ENCODE measurements at places on chromosomes 7 and 10.

GRCh38 chr10:123257904-123258456 lies 103.8 kb downstream of the BUB3 start:
- DNase-seq = no peak

- no peak for DNase-seq
Observed at GRCh38 chr10:86043236-86043635, 323.4 kb downstream of the GRID1 start.

GRCh38 chr7:36951257-36951697 lies 227.0 kb upstream of the AOAH start:
- DNase-seq = no peak

DNA sequence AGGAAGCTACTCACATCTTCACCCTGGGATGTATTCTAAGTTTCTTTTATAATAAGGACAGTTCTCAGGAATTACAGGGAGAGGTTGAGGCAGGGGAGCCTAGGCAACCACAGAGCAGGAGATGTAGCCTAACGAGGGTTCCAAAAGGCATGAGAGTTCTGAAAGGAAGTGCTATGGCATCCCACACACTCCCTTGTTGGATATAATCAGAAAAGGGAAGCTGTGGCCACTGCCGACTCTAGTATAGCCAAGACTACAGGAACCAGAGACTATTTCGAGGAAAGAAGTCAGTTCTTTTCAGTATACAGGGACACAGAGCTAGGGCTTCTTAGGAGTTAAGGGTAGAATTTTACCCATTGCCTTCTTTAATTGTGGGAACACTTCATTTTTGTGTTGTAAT lies 11.0 kb downstream of the PRR15 start:
- DNase-seq = no peak

- DNase-seq = no peak
Observed at GRCh38 chr10:60853107-60853506, 74.8 kb downstream of the CDK1 start.

DNA sequence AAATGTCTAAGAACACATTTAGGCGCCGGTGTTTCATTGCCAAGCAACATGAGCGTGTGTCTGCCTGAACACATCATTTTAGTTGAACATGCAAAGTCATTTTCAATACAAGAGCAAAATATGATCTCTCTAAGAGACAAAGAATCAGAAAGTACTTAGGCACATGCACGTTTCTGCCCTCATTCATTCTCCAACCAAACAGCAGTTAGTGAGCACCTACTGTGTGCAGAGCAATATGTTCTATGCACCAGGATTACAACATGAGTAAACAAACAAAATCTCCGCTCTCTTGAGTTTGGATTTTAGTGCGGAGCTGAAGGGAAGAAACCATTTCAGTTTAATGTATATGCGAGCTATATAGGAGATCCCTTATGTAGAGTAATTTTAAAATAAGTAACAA lies 71.6 kb upstream of the KLF6 start:
- DNase-seq = no peak

GRCh38 chr7:84194484-84195271 lies at the start of gene SEMA3A:
Gene SEMA3A (minus strand): TSS chr7:84194789. CDS start chr7:84194586, 203 bp downstream.
- DNase-seq = peak; percentile 86

DNA sequence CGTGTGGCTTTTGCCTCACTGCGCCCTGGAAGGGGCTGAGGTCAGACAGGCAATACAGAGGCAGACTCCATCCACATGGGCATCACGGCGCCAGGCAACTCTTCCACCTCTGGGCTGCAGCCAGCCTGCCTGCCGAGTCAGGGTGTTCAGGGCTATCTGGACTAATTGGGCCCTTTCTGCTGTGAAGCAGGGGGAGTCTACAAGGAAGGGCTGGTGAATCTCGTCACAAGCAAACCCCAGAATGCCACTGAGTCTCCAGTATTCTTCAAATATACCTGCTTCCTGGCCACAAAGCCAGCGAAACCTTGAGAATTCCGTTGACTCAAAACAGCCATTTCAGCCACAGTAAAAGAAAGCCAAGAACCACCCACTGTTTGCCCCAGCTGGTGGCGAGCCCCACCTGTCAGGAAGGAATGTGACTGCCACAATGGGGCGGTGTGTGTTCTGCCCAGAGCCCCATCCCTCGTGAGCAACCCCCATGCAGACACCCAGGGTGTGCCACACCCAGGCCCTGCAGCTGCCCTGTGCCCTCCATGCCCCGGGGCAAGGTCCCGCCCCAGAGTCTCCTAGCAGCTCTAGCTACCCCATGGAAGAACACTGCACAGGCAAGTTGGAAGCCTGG lies 117.3 kb downstream of the FAM53B start:
- DNase-seq = no peak

- DNase-seq = no peak
Observed at GRCh38 chr10:59781511-59781910, 28.3 kb upstream of the MRLN start.

DNA sequence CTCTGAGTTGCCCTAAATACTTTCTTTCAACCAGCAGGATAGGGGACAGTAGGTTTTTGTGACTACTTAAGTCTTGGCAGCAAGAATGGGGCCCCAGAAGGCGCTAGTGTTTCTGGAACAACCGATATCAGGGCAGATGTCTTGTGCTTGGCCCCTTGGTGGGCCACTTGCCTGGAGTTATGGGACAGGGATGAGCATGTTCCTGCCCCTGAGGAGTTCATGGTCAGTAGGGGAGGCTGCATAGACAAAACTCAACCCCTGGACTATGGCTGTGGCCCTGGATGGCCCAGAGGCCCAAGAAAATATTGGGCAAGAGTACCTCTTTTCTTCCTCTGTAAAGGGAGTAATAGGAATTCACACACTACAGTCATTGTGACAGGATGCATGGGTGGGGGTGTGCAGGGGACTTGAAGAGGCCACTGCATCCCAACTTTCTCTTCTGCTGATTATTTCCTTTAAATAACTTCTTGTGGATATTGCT lies 57.7 kb upstream of the IGFBP3 start:
- DNase-seq = peak; percentile 13

GRCh38 chr7:77649716-77650349 lies 46.4 kb upstream of the RSBN1L start:
- no peak for DNase-seq

DNA sequence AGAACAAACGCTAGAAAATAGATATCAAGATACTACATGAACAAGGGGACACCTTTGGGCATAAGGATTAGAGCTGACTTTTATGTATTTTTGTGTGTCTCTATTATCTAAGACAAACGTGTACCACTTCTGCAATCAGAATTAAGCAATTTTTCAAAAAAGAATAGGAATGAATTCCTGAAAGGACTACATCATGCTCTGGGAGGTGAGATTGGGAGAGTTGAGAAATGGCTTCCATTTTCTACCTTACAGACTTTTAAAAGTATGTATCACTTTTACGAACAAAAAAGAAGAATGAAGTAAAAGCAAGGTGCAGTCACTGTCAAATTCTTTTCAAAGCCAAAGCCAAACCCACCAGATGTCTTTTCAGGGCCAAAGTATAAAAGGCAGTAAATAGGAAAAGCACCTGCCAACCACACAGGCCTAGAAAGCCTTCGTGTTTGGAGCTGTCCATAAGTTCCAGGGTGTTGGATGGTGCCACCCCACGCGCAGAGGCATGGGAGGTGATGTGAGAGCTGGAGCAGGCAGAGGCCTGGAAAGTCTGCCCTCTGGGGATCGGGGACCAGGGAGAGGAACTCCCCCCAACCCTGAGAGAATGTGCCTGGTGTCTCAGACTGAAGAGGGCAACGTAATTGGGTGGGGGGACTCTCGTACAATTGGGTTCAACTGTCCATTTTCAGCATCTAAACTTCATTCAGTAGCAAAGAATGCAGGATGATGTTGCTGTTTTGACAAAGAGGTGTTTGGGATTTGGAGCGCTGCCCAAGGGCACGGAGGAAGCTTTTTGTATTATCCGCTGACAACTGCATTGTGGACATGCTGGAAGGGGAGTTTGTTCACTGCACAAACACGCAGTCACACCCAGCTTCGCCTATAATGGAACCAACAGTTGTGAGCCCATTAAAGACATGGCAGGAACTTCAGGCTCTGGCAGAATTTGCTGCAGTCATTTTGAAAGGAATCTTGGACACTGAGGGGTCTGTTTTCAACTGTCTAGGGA lies 17.6 kb upstream of the CTBP2 start:
- no peak for DNase-seq

DNA sequence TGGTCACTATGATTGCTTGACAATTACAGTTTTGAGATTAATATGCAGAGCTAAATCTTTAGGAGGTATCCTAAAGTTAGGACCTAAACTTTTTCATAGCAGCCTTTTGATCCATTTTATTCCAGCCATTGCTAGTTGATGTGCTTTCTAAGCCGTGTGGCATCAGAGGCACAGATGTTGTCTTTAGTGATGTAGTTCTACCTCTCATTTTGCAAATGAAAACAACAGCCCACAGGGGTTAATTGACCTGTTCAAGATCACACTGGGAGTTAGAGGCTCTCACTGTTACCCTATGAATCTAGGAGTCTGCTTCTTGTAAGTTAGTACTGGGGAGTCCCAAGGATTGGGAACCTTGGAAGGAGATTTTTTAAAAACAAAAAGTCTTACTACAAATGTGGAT lies 10.6 kb downstream of the AUTS2 start:
- no peak for DNase-seq

DNA sequence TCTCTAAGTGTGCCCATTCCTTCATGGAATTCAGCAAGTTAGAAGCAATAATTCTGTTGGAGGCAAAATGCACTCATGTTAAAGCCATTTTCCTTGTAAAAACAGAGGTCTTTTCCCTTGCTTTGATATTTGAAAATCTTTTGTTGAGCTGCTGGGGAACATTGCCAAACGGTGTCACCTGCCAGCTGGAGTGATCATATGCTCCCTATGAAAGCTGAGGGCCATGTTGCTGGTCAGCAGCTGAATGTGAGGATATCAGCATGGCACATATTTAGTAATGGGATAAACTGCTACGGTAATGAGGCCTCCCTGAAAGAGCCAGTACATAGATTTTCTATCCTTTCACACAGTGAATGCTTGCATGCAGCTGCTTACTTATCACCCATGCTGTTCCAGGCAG lies 224.3 kb downstream of the THSD7A start:
- DNase-seq = no peak

GRCh38 chr10:75014516-75015230 lies 96.8 kb upstream of the SAMD8 start:
- no peak for DNase-seq

DNA sequence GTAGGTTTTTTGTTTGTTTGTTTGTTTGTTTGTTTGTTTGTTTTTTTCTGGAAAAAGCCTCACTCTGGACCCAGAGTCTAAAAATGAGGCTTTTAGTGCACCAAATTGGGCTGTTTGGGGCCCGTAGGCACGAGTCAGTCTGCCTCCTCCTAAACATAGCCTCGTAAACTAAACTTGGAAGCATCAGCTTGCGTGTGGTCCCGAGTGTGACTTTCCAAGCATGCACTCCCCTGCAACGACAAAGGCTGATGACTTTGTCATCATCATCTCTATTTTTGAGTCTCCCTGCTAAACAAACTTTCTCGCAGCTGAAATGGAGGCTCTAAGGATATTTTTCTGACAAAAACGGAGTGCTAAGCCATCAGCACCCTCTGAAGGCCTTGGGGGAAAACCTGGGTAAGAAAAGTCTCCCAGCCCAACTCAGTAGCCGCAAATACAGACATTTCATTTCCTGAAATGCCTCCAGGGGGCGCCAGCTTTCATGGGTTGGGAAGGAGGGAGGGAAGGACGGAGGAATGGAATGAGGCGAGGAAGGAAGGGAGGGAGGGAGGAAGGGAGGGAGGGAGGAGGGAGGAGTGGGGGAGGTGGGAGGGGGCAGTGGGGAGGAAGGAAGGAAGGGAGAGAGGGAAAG lies 245.9 kb downstream of the KCNMA1 start:
- DNase-seq = peak; percentile 74

GRCh38 chr7:90723233-90723632 lies 127.1 kb downstream of the CDK14 start:
- DNase-seq = no peak

DNA sequence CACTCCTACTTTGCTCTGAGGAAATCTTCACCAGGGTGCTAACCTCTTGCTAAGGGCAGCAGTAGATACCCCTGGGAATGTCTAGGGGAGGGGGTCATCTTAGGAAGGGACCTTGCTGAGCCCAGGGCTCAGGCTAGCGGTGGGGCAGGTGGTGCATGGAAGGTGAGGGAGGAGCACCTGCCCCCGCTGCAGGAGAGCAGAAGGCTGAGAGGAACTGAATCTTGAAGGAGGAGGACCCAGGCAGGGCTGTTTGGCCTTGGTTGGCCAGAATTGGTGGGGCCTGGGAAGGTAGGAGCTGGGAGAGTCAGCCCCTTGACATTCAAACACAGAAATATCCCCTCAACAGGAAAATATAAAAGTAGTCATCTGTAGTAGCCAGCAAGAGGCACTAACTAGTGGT lies 7.0 kb downstream of the CALHM3 start:
- no peak for DNase-seq

- DNase-seq = no peak
Observed at GRCh38 chr7:43117861-43118260, 5.4 kb downstream of the HECW1 start.

DNA sequence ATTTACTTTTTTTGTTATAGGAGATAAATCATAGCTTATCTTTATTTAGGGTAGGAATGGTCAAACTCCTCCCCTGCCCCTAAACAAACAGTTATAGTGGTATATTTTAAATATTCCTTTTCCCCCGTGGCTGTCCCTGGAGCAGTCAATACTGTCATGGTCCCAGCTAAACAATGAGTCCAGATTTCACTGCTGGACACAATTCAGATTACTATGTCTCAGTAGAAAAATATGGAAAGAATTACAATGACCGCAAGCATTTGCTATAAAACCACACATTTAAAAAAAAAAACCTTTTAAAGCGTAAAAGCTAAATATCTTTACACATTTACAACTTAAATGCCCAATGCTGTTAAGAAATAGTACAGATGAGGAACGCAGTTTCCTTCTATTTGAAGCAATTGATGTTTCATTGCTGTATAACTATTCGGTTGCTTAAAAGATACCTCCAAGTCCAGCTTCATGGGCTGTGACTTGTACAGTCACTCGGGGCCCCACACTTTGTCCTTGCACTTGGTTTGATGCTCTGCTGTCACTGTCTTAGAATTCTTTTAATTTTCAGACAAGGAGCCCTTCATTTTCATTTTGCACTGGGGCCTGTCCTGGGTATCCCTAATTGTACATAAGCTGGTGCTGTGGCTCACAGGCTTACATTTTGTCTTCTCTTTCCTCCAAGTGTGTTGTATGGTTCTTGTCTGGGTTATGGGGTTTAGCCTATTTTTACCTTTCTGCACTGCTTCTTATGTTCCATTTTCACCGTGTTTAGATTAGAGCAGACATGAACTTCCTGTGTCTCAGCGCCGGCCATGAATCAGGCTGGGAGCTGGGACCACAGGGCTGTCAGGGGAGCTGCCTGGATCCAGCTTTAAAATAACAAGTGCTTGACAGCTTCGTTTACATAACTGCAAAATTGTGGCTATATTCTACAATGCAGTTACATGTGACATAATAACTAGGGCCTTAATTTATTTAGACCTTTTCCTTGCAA lies 530.2 kb upstream of the FZD8 start:
- DNase-seq = no peak

- no peak for DNase-seq
Observed at GRCh38 chr7:67875558-67875957, 878.9 kb downstream of the TYW1 start.

- no peak for DNase-seq
Observed at GRCh38 chr7:55271069-55271626, 94.0 kb upstream of the LANCL2 start.

Measured in retina (tissue), 1 donor.